ENCODE measurements at places on chromosomes 7 and 10.

DNA sequence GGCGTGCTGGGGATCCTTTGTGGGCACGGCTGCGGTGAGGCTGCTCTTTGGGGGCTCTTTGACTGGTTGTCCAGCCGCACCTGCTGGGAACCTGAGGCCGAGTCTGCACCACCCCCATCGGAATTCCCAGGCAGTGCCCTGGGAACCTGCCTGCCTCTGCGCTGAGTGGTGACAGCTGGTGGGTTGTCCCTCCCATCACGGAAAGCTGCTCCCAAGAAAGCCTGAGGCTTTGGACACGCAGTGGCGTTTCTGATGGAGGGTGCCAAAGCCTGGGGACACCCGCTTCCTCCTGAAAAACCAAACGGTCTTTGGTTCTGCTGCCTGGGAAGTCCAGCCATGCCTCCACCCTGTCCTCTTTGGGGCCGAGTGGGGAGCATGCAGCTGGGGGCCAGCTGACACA, 21.4 kb upstream of the SHH start:
- DNase-seq: no peak

DNA sequence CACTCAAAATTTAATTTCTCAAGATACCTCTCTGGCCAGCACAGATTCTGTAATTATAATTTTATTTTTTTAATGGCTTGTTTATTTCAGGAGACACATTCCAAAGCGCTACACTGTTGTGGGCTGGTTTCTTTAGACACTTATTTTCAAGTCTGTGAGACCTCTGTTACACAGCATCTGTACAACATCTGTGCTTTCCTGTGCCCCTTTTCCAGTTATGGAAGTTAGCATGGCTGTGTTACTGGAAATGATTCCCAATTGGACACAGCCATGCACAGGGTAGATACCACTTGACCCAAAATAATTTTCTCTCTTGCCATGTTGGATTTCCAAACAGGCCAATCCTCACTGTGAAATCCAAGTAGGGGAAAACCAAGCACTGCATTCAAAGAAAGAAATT, 172.3 kb upstream of the ADCY1 start:
- no peak for DNase-seq

- DNase-seq: no peak
Measured at GRCh38 chr7:5657901-5658300, 123.6 kb downstream of the RNF216 start.

DNA sequence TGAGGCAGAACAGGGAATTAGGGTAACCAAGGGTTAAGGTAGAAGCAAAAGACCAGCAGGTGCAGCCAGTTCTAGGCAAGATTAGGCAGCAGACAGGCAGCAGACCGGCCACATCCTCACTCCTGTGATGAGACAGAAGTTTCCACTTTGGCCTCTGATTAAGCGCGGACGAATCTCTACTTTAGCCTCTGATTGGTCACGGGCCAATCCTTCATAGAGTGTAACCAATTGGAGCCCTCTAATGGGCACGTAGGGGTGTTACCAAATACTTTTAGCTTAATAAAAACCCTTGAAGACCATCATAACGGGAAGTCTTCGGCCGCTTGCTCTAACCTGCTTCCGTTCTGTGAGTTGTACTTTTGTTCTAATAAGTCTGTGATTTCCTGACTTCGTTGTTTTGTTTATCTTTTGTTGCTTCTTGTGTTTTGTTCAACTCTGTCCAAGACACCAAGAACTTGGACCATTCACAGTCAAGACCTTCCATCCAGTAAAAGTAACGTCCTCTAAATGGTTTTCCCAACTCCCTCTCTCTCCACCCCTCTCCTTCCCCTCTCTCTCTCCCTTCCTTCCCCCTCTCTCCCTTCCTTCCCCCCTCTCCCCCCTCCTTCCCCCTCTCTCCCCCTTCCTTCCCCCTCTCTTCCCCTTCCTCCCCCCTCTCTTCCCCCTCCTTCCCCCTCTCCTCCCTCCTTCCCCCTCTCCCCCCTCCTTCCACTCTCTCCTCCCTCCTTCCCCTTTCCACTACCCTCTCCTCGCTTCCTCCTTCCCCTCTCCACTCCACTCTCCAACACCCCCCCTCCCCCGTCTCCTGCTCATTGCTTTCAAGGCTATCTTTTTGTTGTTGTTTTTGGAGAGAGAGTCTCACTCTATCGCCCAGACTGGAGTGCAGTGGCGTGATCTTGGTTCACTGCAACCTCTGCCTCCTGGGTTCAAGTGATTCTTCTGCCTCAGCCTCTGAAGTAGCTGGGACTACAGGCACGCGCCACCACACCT, 13.2 kb upstream of the MALSU1 start:
- DNase-seq: no peak

DNA sequence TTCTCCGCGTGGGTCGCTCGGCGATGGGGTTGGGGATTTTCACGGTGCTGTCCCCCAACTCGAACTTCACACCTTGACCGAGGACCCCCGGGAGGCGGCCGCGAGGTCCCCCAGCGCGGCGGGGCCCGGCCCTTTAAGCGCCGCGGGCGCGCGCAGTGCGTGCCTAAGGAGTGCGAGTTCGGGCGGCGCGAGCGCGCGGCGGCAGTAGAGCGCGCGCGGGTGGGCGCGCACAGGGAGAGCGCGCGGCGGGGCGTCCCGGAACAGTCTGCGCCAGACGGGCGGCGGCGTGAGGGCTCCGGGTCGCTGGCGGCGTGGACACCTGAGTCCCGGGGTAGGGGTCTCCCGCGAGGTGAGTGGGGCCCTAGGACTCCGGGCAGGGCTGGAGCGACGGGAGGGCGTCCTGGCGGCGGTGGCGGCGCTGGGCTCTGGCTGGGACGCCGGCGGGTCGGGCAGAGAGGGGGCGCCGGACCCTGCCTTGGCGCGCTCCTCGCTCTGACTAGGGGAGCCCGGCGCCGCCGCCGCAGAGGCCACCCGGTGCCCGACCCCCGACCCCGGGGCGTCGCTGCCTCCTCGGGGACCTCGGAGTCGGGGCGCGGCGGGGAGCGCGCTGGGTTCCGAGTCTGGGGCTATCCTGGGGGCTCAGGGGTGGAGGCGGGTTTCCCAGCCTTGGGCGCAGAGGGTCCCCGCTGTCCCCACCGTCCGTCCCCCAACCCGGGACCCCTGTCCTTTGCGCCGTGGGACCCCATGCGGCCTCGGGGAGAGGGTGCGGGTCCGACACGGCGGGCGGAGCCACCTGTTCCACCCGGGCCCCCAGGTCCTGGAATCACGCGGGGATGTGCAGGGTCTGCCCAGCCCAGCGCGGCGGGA, at the start of gene PROSER2:
Gene PROSER2, plus strand, starts transcription at position 235 of the 867 bp plus-strand sequence. CDS start 28,722 bp downstream, outside the sequence.
- DNase-seq: peak; percentile 55

GRCh38 chr7:157952841-157953645, 616.2 kb downstream of the DNAJB6 start:
- no peak for DNase-seq

- no peak for DNase-seq
Measured at GRCh38 chr10:34476608-34477007, 338.5 kb downstream of the PARD3 start.

DNA sequence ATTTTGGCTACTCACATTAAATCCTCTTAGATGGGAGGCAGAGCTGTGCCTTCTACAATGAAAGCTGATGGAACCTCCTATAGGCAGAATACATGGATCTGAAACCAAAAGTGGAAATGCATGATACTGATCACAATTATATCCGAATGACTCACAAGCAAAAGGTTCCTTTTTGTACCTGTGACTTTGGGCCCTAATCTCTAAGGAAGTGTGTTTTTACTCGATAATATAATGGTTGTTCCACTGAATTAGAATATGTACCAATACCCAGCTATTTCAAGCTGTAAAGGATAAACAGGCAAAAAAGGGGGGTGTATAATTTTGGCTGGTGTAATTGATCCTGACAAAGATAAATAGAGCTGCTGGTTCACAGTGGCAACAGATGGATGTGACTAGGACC, 17.6 kb upstream of the LAMB1 start:
- no peak for DNase-seq

GRCh38 chr10:75034714-75035258, 76.7 kb upstream of the SAMD8 start:
- DNase-seq: no peak

DNA sequence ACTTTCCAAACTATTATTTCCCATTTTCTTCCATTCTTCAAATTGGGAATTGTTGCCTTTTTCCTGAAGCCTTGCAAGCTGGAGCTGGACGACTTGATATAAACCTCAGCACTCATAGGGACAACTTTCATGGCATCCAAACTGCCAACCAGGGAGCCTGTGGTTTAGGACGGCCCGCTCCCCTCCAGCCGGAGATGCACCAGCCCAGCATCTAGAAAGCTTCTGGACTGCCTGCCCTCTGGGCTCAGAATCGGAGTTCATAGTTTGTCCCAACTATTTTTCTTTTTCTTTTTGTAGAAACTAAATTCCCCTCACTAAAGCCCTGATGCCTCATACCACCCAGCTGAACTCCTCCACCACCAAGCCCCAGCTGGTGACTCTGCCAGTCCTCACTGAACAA, 200.3 kb downstream of the DNAJB6 start:
- no peak for DNase-seq

DNA sequence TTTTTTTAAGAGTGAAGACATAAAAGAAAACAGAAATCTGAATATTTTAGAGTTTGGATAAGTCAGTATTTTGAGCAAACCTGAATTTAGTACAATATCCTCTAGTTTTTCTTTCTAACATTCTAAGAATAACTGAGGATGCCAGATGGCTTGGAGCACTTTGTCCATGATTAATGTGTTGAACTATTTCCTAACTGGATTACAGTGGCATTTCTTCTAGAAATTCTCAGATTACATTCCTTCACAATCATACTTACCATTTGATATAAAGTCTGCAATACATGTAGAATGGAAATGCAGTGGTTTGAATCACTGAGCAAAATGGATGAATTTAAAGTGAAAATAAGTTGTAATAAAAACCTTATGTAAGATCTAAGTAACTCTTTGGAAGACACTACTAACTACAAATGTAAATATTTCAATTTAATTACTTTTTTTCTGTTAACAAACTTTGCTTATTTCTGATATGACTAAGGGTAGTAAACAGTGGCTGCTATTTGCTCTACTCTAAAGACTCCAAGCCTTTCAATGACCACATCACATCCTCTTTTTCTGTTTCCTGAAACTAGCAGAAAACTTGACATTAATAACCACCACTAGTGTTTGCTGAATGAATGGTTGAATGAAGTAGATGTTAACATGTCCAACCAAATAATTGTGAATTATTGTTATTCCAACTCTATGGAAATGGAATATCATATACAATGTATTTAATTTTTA, 102.8 kb downstream of the PRKG1 start:
- DNase-seq: no peak

GRCh38 chr7:107148721-107149120, 20.1 kb upstream of the HBP1 start:
- DNase-seq: no peak

DNA sequence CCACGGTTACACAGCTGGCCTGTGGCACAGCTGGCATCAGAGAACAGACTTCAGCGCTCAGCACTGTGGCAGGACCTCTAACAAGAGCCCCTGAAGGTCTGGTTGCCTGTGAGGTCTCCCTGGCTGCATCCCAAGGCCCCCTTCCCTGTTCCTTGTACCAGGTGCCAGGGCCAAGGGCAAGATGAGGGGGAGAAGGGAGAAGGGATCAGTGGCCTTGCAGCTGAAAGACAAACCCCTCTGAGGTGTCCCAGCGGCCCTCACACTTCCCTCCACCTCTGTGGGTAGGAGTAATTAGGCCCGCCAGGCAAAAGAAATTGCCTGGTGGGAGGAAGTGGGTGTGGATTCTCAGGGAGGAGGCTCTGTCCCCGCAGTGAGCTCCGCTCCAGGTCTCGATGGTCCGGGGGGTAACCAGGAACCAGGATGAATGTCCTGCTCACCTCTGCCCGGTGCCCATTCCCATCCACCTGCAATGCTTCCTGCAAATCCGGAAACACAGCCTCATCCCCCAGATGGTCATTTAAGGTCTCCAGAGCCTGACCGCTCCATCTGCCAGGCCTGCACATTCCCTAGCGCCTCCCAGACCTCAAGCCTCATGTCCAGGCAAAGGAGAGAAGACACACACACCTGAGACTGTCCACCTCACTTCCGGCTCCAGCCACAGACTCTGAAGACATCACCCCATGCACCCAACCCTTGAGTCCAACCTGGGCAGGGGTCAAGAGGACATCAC, 22.7 kb downstream of the GRID2IP start:
- DNase-seq: no peak

DNA sequence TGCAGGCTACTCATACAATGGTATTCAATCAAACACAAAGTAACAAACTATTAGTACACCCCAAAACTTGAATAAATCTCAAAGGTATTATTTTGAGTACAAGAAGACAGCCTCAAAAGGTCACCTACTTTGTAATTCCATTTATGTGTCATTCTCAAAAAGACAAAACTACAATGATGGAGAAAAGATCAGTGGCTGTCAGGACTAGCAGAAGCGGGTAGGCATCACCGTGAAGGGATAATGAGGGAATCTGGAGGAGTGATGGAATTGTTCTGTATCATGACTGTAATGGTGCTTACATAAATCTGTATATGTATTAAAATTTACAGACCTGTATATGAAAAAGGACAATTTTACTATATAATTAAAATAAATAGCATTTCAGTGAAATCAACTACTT, 37.0 kb downstream of the COG5 start:
- DNase-seq: no peak

GRCh38 chr10:33349268-33349667, 14.8 kb upstream of the NRP1 start:
- no peak for DNase-seq

DNA sequence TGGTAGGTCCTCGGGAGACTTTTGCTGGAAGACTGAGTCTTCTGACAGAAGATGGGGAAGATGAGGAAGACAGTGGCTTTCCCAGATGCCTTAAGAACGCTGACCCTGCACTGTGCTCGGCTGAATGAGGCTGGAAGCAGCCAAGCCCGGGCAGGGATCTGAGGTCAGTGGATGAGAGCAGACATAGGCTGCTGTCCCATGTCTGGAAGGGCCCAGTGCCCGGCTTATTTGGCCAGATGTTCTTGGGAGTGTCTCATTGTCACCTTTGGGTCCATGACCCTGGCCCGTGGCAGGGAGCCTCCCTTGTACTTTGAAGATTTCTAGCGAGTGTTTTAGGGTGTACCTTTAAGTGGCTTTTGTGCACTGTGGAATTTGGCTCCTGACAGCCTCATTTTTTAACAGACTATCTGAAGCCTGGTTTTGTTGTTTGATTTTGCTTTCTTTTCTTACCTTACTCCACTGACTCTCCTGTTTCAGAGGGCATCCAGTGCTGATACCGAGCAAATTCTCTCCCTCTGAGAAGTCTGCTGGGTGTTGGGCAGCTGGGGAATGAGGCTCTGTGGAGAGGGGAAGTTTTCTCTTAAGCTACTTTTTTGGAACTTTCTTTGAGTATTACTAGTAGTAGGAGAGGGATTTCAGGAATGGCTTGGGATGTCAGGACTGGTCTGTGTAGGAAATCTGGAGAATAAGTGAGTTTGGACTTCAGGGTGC, 61.4 kb downstream of the CREB5 start:
- no peak for DNase-seq

DNA sequence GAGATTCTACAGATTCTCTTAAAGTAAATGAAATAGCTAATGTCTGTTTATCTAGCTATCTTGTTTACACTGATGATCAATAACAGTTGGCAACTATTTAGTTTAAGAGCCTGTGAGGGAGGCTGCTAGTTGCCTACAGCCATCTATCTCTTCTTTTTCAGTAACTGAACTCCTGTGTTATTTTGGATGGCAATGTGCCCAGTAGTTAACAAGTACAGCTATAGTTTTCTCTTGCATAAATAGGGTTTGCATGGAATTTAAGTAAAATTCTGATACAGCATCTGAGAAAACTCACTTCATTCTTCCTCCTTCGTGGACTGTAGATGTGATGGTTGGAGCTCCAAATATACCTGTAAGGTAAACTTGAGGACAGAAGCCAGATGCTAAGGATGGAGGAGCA, 219.5 kb upstream of the POT1 start:
- DNase-seq: no peak

Data from NCI-H146 (cell line).